ENCODE measurements at places on chromosomes 13 and 19. TPM values are rescaled to one million over a fixed set of nuclear protein-coding genes. Genes with fewer than 3 reads are reported as not detected.

PSG7 gene
- total RNA-seq, result not detected

PRR20D gene
- total RNA-seq, result not detected

GAS6 gene
- total RNA-seq, result 127 TPM

FAM32A gene
- total RNA-seq, result 113 TPM

MATK gene
- not detected for total RNA-seq

ATP1A3 gene
- total RNA-seq, result 0.36 TPM

SHANK1 gene
- total RNA-seq, result 0.29 TPM

CGB7 gene
- total RNA-seq, result 1.8 TPM

LRRC25 gene
- 0.06 TPM for total RNA-seq

MAMSTR gene
- 0.72 TPM for total RNA-seq

FSTL3 gene
- total RNA-seq, result 199 TPM

C19orf85 gene
- total RNA-seq, result not detected

LILRA5 gene
- total RNA-seq, result not detected

SYT3 gene
- not detected for total RNA-seq

ZNF790 gene
- total RNA-seq, result 1.2 TPM

PRTN3 gene
- total RNA-seq, result not detected

IGFL4 gene
- not detected for total RNA-seq

CCDC8 gene
- 14.1 TPM for total RNA-seq

KASH5 gene
- not detected for total RNA-seq

CEACAM6 gene
- under 0.01 TPM for total RNA-seq

APOC4 gene
- not detected for total RNA-seq

CDK8 gene
- 16.9 TPM for total RNA-seq

ZNF135 gene
- total RNA-seq, result 3.5 TPM

NLRP7 gene
- not detected for total RNA-seq

ZNF177 gene
- 1.2 TPM for total RNA-seq

SLC25A41 gene
- not detected for total RNA-seq

NPAS1 gene
- 0.63 TPM for total RNA-seq

UNC13A gene
- 0.06 TPM for total RNA-seq

KLK2 gene
- total RNA-seq, result not detected

DCLK1 gene
- 1.2 TPM for total RNA-seq

ZNF20 gene
- total RNA-seq, result 2.2 TPM

NBEA gene
- total RNA-seq, result 2.7 TPM

LYPD3 gene
- total RNA-seq, result 0.98 TPM

PCDH20 gene
- total RNA-seq, result 1.5 TPM

ZFR2 gene
- not detected for total RNA-seq

SOX1 gene
- not detected for total RNA-seq

CDC42EP5 gene
- total RNA-seq, result 5.1 TPM

ZNF577 gene
- total RNA-seq, result 2.2 TPM

ZSCAN5A gene
- total RNA-seq, result 1.4 TPM

ZNF787 gene
- total RNA-seq, result 19.6 TPM

OSCAR gene
- not detected for total RNA-seq

All from epithelial cell of proximal tubule (primary cell).